NCI-H1417 treated with DMSO at 0.1 percent for 48 hours (cell line): ENCODE measurements at places on chromosomes 11 and 22.

DNA sequence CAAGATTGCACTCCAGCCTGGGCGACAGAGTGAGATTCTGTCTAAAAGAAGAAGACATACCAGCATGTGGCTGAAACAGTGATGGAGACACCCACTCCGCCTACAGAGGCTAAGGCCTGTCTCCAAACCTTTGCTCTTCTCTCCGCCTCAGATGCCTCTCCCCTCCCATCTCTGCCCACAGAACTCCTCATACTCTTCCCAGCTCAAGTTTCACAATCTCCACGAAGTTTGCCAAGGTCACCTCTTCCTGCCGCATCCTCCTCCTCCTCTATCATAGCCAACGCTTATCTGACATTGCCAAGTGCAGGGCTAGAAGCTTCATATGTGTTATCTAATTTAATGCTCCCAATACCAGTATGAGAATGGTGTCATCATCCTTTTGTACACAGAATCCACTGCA is 25.9 kb upstream of the FBLN1 start:
- no peak for DNase-seq

- DNase-seq: no peak
Measured at GRCh38 chr11:1504138-1504537, 17.6 kb upstream of the MOB2 start.

- DNase-seq: no peak
Measured at GRCh38 chr11:728901-729491, 18.3 kb upstream of the TALDO1 start.

GRCh38 chr11:72673284-72673942 is 809 bp downstream of the PDE2A start:
- no peak for DNase-seq

GRCh38 chr11:95520369-95521132 is 269.0 kb downstream of the FAM76B start:
- no peak for DNase-seq

DNA sequence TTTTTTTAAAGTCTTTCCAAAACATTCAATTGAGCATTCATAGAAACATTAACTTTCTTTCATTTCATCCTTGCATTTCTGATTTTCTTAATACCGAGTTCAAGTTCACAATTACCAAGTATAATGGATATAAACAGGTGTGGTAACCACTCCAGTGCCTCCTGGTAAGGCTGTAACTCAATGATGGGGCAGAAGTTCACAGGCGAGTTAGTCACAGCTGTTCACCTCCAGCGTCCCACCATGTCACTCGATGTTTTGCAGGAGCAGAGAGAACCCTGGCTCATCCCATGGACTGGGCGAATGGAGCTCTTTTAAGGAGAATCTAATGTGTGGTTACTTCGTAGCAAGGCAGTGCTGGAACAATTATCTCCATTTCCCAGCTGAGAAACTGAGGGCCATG is 94.4 kb upstream of the ALX4 start:
- DNase-seq: no peak

DNA sequence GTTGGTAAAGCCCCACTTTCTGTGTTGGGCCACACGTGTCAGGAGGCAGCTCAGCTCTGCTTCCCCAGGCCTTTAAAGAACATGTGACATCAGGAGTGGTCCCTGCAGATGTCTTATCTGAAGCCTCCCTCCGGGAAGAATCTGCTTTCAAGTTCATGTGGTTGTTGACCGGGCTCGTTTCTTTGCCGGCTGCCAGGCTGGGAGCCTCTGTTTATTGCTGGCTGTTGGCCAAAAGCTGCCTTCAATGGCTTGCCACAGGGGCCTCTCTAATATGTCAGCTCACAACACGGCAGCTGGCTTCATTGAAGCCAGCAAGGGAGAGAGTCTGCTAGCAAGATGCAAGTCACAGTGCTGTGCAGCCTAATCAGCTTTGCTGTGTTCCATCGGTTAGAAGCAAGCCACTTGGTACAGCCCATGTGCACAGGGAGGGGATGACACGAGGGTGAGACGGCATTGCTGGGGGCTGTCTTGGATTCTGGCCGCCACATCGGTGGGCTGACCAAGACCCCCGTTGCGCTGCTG is 14.6 kb downstream of the MRGPRF start:
- DNase-seq: no peak

DNA sequence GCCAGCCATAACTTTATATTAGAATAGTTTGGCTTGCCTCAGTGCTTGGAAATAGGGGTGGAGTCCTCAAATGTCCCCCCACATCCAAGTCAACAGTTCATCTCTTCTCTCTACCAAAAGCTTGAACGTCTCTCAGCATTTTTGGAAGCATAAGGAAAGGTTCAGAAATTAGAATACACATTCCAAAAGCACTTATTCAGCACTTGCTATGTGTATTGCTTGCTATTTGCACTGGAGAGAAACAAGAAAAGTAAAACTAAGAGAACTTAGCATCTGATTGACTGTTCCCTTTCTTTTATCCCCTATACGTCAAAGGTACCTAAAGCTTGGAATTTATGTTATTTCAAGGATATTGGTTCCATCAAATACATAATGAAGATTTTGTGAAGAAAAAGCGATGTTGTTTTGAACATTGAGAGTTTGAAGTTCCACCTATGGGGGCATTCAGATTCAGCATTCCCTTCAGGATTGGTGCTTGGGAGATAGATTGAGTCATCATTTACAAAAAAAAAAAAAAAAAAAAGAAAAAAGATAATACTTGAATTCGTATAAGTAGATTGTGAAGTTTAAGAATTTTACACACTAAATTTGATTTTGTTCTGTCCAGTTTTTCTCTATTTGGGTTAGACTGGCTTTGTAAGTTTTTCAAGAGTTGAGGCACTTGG is 1.3 kb downstream of the TBRG1 start:
- no peak for DNase-seq

- DNase-seq: no peak
Measured at GRCh38 chr22:39094717-39095389, 2.2 kb upstream of the APOBEC3H start.

GRCh38 chr11:123011510-123011909 is 29.9 kb upstream of the BSX start:
- DNase-seq: no peak

DNA sequence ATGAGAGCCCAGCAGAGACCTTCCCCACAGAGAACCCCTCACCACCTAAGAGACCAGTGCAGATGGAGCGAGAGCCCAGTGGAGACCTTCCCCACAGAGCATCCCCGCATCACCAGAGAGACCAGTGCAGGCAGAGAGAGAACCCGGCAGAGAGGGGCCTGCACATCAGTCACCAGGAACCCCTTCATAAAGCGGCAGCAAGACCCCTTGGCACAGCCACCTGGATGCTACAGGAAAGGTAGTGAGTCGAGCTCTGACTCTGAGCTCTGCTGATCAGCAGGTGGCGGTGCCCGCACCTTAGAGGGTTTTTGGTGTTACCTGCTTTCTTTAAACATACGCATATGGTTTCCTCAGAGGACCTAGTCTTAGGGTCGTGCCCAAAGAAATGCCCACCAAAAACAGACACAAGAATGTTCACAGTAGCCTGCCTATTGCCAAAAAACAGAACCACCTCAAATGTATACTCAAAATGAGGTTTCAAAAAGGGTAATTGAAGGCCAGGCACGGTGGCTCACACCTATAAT is 678.7 kb downstream of the BRD1 start:
- DNase-seq: no peak

DNA sequence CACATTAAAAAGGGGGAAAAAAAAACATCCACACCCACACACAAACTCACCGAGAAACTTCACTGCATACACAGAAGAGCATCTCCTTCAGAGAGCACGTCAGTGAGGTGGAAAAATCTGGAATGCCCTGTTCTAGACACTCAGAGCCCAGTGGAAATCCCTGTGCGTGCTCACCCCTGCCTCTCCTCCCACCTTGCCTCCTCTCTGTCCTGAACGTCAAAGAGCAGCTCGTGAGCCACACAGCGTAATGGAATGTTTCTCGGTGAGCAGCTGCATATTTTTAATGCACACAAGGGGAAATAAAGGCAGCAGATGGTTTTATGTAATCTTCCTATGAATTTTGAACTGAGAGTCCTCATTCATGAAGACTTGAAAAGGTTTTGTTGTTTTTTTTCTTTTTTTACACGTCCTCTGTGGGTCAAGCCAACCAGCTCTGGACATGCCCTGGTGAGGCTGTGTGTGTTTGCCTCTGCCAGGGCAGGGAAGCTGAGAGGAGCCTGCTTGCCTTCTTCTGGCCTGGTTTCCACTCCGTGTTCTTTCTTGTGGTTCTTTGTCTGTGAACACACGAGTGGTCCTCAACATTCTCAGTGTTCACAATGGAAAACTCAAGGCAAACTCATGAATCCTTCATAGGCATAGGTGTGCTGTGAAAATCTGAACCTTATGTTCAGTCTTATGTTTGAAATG is 219.2 kb downstream of the TENM4 start:
- DNase-seq: no peak

DNA sequence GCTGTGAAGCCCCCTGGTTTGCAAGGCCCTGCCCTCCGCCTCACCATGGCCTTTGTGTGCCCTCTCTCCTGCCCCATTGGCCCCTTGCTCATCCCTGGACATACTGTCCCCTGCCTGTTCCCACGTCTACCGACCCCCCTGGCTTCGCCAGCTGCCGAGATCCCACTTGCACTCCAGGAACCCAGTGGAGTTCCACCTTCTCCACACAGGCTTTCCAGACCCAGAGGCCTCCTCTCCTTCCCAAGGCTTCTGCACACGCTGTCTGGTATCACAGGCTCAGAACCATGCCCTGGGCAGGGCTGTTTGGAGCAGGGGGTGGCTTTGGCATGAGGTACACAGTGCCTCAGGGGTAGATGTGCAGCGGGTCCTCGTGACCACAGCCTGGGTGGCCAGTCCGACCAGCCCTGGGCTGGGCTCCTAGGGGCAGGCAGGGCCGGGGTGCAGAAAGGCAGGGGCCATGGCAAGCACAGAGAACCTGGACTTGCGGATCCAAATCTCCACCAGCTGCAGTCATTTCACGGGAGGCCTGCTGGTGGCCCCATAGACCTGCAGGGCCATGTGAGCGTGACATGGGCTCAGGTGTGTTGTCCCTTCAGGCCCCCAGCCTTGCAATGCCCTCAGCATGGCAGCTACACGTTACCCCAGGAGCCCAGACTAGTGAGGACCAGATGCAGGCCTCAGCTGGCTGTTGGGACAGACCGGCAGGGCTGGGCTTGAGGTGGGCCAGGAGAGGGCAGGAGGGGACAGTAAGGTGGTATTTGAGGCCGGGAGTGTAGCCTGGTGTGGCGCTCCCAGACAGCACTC is 9.5 kb downstream of the GRK2 start:
- DNase-seq: no peak

GRCh38 chr11:108803776-108804175 is 138.9 kb downstream of the DDX10 start:
- no peak for DNase-seq

DNA sequence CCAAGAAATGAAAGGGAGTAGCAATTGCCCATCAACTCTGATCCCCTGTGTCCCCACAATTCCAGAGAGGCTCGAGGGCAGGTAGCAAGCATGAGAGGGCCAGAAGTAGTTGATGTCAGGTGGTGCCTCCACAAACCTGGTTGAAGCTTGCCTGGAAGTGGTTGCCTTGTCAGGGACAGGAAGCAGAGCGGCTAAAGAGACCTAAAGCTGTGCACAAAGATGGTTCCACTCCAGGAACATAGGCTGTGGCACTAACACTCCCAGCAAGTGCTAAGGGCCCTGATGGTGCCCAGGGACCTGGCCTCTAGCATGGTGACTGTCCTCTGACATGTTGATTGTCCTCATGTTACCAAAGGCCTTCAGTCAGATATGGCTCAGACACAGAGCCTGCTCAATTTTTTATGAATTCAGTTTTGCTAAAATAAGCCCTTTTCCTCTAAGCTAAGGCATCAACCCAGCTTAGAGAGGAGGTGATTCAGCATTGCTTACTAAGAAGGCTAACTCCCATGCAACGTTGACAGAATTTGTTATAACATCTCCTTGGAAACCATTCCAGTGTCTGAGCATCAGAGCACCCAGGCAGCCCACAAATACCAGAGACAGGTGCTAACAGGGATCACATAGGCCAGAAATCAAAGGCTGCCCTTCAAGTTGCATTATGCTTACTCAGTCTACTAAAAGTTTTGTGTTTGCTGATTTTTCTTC is 196.3 kb upstream of the ARHGAP20 start:
- DNase-seq: no peak

- no peak for DNase-seq
Measured at GRCh38 chr11:46363455-46364005, 16.3 kb downstream of the DGKZ start.

DNA sequence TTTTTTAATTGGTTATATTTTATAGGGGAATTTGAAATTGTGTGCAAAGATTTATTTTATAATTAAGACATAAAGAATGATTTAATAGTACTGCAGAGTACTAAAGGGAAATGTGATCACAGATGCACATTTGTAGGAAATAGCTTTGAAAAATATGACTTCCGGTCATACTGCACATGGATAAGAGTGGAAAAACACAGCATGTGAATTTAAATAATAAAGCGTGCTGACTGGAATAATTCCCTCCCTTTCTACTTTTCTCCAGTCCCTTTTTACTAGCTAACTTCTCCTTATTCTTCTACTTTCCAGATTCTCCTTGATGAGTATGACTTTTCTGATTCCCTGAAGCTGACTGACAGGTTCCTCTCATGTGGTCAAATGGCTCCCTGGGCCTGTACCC is 238.4 kb upstream of the CTSC start:
- DNase-seq: no peak

- no peak for DNase-seq
Measured at GRCh38 chr22:40797427-40797826, 21.7 kb downstream of the SLC25A17 start.

- DNase-seq: no peak
Measured at GRCh38 chr11:130476200-130476921, 27.9 kb downstream of the ADAMTS15 start.

DNA sequence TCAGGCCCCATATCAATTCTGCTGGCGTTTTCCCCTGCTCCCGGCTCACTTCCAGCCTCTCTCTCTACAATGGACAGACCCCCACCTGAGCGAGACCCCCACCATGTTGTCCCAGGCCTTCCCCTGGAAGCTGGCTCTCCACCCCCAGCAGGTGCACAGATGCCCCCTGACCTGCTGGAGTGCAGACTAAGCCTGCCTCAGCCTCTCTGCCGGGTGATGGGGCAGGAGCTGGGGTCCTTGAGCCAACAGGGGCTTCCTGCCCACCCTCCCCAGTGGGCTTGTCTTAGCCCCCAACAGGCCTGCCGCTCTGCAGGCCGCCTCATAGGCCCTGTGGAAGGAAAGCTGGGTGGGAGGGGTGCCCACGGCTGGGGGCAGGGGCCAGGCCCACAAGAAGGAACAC is 10.0 kb downstream of the ELFN2 start:
- no peak for DNase-seq

GRCh38 chr22:21942407-21943343 is 10.0 kb downstream of the PPM1F start:
- no peak for DNase-seq
